CD14-positive monocyte (primary cell): ENCODE measurements at places on chromosomes 3 and 15. TPM values are rescaled to one million over a fixed set of nuclear protein-coding genes. Genes with fewer than 3 reads are reported as not detected.

DNA sequence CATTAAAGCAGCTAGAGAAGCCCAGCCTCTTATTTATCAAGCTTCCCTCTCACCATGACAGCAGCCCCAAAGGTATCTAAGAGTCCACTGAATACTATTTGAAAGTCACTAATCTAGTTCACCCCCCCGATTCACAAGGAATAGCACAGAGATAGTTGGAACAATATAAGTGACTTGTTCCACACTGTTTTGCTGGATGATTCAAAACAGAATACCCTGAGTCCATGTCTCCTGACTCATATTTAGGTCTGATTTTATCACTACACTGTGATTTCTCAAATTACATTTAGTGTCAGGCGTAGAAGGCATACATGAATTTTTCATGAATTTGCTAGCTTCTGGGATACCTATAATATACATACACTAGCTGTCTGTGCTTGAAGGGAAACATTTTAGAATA is 18.7 kb upstream of the EOGT start:
- no peak for DNase-seq

DNA sequence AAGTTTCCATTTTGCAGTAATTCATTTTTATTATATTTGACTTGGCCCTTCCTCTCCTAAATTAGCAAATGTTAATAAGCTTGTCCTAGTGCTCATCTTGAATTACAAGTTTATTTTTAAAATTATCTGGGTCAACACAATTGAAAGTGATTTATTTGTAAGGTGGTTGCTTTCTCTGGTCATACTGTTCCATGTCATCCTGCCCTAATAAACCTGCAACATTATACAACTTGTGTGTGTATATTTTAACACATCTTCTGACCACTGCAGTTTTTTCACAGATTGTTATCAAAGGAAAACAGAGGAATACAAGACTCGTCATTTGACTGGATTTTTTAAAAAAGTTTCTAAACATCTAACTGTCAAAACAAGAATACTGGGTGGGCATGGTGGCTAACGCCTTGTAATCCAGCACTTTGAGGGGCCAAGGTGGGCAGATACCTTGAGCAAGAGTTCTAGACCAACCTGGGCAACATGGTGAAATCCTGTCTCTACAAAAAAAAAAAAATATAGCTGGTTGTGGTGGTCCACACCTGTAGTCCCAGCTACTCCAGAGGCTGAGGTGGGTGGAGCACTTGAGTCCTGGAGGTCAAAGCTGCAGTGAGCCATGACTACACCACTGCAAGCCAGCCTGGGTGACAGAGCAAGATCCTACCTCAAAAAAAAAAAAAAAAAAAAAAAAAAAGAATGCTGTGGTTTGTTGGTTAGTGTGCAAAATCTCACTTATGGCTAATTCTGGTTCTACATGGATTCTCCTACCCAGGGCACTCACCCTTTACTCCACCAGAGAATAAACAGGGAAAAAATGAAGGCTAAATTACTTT is 5.0 kb upstream of the LRRFIP2 start:
- DNase-seq, result no peak

GRCh38 chr15:57708047-57708446 is 1.5 kb downstream of the POLR2M start:
- DNase-seq, result no peak

DNA sequence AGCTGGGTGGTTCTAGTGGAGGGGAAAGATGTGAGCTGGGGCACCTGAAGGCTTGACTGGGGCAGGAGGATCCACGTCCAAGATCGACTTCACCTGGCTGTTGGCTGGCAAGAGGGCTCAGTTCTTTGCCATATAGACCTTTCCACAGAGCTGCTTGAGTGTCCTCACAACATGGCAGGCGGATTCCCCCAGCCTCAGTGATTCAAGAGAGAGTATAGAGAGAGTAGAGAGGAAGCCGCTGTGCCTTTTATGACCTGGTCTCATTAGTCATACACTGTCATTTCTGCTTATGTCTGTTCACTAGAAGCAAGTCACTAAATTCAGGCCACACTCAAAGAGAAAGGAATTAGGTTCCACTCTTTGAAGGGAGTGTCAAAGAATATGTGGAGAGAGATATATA is 101.6 kb downstream of the APBA2 start:
- DNase-seq, result no peak

DNA sequence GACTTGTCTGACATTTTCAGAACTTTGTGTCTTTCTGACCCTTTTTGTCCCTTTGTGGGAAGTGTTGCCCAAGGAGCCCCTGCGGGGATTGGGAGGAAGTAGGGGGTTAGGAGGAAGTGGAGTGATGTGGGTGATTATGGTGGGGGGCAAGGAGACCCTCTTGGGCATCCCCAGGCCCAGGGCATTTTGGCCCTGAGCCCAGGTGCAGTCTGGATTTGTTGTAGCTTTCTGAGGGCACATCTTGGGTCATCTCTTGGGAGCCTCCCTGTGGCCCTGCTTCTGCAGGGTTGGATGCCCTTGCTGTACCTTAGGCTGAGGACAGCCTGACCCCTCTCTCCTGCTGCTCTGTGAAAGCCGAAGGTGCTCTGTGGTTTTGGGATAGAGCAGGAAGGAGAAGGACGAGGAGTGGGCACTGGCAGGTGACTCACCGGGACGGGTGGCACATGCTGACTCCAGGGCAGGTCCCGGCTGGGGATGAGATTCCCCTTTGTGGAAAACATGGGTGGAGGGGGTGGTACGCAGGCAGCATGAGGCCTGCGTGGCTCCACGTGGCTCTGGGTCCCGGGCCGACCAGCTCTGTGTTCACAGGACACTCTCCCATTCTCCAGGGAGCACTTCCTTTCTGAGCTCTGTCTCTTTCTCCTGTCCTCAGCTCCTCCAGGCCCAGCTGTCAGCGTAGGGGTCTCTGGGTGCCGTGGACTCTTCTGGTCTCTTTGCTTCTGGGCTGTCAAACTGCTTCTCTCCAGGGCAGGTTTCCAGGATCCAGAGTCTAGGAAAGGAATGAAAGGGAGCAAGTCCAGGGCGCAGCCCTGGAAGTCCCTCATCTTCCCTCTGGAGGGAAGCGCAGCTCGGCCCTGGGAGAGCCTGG is 11.8 kb downstream of the CD276 start:
- DNase-seq, result no peak

DNA sequence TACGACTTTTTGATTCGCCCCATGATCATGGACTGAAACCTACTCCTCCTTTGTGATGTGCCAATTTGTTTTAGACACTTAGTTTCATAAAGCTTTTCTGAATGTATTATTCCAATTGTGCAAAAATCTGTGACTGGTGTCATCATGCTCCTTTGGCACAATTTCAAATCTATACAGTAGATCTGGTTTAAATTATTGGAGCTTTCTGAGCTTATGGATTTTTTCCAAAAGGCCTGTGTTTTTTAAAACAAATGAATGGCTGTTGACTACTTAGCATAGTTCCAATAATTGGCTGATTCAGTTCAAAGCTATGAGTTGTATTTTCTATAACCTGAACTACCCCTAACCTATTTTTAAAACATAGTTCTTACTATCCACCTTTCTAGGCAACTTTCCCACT is 282.7 kb downstream of the CNTN3 start:
- DNase-seq, result no peak

DNA sequence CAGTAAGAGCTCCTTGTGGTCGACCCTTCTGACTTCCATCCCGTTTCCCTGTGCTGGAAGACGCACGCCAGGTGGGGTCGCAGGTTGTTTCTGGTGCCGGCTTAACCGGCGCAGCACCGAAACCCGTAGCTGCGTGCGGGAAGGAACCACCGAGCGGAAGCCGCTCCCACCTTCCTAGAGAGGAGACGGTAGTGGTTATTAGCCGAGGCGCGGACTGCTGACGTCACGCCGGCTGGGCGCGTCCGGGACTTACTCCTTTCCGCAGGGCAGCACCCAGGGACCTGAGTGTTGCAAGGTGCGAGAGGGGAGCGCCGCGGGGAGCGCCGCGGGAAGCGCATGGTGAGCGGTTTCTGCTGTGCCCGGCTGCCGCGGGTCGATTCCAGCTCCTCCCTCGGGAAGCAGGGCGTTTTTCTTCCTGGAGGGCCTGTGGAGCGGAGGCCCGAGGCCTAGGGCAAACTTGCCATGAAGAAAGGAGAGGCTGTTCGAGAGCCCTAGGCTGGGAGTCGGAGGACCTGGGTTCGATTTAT is at the start of gene ZNF501:
TSS of gene ZNF501 (plus strand) at position 252 of the 527 bp plus-strand sequence. CDS start 4,787 bp downstream, outside the sequence.
- DNase-seq, result peak; percentile 84

DNA sequence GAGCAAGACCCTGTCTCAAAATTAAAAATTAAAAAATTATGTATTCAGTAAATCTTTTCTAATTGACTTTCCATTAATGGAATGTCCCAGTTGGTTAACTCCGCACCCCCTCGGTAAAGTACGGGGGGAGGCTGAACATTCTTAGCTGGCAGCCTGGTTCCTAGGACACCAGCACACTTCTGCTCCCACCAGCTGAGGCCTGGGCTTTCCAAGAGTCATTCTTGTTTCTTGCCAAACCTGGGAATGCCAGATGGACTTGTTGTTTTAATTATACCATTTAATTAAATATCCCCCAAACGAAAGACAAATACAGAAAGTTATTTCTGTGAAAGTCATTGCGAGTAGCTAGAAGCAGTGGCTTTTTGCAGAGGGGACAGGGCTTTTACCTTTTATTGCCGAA is 179.4 kb downstream of the VGLL4 start:
- DNase-seq, result no peak

PSTPIP1 gene
- 86.8 TPM for polyA plus RNA-seq

GOLGA6B gene
- not detected for polyA plus RNA-seq

NPAP1 gene
- polyA plus RNA-seq, result not detected in 2 replicates

NUP210 gene
- 7.9 TPM for polyA plus RNA-seq

ATP13A4 gene
- 0.21 TPM for polyA plus RNA-seq

ERC2 gene
- not detected in 2 replicates for polyA plus RNA-seq
